Posterior cingulate gyrus (tissue), 11 donors: ENCODE measurements at places on chromosomes 16 and 17.
A peak's percentile ranks its signal among the peaks of the same experiment; 100 is the strongest.

DNA sequence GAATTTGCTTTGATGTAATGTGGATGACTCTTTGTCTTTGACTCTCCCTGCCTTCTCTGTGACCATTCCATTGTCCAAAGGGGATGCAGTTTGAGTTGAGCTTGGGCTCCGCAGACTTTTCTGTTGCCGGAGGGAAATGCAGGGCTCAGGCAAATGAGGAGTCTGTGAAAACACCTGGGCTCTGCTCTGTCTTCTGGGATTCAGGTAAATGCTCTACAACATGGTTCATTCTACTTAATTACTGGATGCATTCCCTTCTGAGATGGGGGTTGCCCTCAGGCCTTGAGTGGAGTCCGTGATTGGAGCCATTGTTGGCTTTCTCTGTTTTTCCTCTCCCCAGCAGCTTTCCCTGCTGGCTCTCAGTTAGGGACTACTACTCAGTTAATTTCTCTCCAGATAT, 26.4 kb upstream of the SPNS2 start:
- no peak for DNase-seq

GRCh38 chr16:68376590-68376989, 65.8 kb downstream of the PRMT7 start:
- DNase-seq = peak; percentile 77

DNA sequence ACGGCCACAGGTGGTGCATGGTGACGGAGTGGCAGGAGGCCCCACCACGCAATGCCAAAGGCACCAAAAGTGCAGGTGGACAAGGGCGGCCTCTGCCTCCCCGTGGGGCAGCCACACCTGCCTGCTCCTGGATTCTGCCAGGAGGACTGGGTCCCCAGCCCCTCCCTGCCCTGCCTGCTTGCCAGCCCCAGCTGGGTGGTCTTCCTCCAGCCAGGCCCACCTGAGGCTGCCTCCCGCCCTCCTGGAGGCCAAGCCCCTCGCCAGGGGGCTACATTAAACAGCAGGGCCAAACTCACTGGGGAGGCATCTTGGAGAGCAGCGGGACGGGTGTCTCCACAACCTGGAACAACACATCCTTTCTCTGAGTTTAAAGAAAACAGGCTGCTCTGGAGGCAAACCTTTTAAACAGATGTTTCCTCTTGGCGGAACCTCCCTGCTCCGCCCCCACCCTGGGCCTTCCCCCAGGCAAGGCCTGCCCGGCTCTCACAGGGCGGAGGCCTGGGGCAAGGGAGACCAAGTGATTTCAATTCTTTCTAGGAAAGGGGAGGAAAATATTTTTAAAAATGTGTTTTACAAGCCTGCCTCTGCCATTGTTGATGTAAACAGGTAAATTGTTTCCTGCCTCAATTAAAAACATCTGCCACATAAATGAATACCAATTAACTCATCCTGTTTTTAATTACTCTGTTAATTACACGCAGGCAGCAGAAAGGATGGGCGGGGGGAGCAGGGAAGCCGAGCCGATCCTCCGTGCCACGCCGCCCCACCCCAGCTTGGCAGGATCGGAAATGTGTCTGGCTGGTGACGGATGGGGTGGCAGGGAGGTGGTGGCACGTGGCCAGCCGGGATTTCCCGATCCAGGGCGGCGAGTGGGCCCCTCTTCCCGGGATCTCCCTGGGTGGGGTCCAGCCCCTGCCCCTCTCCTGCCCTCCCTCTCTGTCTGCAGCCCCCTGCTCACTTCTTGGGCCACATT, 54.4 kb upstream of the PABPN1L start:
- DNase-seq = no peak

DNA sequence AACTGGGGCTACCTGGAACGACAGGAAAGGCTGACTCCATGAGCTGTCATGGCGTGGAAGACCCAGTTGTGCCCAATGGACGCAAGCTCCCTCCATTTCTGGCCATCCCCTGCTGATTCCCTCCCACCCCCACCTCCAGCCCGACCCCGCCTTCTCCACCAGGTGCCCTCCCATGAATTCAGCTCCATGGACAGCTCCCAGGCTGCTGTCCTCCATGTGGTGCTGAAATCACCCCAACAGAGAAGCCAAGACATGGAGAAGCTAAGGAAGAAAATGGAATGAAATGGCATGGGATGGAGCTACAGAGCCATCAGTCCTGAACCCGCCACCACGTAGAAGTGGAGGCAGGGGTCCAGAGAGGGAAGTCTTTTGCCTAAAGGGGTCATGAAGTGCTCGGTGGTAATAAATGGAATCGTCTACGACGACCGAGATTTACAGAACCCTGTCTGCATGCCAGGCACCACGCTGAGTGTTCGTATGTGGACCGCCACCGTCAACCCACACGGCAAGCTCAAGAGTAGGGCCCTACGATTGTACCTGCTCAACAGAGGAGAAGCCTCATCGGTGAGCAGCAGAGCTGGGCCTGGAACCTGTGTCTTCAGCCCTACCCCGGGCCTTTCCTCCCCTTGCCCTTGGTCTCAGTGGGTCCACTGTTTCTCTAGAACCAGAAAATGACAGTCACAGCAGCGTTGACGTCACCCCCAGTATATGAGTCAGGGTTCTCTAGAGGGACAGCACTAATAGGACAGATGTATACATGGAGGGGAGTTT, 9.3 kb upstream of the ZC3H18 start:
- DNase-seq = no peak

DNA sequence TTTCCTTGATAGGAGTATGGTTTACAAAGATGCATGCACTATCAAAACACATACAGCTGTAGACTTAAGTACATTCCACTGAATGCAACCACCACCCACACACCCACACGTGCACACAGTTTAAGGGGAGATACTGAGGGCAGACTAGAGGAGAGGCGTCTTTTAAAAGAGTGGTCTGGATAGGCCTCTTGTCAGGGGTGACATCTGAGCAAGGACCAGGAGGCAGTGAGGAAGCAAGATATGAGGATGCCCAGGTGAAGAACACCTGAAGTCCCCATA, 12.6 kb downstream of the MPHOSPH6 start:
- no peak for DNase-seq

DNA sequence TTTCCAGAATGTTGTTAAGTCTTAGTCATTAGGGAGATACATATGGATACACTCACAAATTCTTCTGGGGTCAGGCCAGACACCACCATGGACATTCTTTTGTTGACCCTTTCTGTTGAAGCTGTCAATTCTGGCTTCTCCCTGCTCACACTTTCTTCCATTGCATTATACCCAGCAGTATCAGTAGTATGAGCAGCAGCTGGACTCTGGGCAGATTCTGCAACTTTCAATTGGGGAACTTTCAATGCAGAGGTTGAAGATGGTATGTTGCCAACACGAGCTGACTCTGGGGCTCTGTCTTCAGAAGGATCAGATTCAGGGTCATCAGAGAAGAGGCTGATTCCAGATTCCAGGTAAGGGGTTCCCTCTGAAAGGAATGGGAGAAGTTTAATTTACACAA, 45.8 kb downstream of the RND2 start:
- DNase-seq = no peak

DNA sequence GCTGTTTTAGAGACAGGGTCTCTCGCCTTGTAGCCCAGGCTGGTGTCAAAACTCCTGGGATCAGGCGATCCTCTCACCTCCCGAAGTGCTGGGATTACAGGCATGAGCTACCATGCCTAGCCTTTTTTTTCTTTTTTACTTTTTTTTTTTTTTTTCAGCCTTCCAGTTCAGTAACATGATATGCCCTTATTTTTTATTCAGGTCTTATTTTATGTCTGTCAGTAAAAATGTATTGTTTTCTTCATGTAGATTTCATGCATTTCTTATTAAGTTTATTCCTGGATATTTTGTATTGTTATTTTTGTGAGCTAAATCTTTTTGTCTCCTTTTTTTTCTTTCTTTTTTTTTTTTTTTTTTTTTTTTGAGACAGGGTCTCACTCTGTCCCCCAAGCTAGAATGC, 2.7 kb upstream of the FOXN1 start:
- DNase-seq = no peak

GRCh38 chr16:20740007-20740883, 1.4 kb downstream of the THUMPD1 start:
- DNase-seq = no peak

GRCh38 chr16:25006504-25007056, 8.6 kb downstream of the ARHGAP17 start:
- DNase-seq = no peak

DNA sequence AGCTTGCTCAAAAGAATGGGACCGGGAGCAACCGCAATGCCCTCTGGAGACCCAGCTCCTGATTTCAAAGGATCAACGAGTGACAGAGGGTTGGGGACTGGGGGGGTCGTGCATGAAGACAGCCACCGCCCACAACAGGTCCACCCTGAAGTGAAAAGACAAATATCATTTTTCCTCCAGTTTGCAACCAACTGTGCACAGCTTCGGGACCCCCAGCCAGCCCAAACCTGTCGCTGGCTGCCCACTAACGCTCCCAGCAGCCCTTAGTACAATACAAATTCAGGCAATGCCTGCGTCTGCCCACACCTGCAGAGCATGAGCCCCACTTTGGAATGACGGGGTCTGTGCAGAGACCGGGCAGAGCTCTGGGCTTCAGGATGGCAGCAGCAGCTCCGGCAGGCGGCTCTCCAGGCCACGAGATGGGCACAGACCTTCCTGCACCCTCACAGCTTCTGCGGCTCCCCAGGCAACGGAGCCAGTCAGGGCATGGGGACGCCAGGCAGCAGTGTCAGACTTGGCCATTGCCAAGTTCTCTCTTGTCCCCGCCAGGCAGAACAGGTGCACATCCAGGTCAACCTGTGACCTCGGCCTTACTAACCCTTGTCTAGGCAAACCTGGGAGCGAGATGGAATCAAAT, 60.1 kb downstream of the TBC1D16 start:
- no peak for DNase-seq

DNA sequence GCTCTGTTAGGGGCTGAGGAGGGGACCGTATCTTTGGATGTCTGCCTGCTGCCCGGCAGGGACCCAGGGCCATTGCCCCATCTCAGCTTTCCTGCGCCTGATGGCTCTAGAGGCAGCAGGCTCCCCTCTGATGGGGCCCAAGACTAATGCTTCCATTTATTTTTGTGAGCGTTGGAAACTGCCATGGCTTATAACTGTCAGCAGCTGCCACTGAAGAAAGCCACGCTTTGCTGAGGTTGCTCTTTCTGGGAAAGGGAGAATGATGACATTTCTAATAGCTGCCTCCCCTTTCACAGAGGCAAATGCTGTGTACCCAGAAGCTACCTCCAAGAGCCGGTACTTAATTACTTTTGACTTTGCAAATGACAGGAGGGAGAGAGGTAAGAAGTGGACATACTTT, 103.8 kb downstream of the HAPSTR1 start:
- no peak for DNase-seq

DNA sequence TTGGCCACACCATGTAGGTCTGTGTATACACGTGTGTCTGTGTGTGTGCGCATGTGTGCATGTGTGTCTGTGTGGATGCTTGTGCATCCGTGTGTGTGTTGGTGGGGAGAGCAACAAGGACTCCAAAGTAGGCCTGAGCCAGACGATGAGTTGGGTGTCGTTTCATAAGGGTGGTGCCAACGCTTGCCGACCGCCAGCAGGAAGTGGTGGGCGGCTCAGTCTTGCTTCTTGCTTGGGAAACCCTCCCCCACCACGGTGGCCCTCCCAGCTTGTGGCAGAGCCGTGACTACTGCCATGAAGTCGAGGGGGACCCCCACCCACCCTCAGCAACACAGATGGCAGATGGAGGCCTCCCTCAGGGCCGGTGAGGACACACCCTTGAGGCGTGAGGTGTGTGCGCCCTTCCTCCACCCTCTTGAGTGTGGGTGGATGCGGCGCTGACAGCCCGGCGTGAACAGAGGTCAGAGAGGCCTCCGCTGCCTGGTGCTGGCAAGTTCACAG, 17.5 kb downstream of the SBK1 start:
- no peak for DNase-seq

DNA sequence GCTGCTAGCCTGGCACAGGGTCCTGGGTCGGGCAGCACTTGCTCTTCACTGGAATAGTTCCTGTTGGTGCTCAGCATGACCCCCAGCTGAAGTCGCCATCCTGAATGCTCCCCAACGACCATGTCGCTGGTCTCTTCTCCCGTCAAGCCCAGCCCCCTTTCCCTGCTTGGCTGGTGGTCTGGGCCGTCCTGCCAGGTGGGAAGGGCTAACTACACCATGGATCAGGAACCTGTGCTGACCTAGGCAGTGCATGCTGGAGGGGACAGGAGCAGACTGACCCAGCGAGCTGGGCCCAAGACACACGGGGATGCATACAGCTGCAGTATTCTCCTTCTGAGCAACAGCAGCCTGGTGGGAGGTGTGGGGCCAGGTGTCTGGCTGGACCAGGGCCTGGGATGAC, 9.2 kb upstream of the SREBF1 start:
- no peak for DNase-seq

DNA sequence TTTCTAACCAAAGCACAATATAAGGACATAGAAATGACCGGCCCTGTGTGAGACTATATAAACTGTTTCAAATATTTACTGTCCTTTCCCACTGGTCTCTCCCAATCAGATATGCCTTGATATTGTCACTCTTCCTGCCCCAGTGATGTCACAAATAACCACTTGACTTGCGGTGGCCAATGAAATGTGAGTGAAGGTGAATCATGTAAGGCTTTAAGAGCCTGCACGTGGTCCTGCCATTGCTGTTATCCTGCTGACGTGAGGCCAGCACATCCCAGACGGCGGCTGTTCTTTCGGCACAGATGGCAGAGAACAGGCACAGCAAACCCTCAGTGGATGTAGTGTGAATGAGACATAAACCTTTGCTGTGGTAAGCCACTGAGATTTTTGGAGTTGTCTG, 5.4 kb upstream of the KLHL11 start:
- DNase-seq = peak; percentile 86

- DNase-seq = no peak
Measured at GRCh38 chr16:23382279-23382678, 70.7 kb downstream of the COG7 start.

DNA sequence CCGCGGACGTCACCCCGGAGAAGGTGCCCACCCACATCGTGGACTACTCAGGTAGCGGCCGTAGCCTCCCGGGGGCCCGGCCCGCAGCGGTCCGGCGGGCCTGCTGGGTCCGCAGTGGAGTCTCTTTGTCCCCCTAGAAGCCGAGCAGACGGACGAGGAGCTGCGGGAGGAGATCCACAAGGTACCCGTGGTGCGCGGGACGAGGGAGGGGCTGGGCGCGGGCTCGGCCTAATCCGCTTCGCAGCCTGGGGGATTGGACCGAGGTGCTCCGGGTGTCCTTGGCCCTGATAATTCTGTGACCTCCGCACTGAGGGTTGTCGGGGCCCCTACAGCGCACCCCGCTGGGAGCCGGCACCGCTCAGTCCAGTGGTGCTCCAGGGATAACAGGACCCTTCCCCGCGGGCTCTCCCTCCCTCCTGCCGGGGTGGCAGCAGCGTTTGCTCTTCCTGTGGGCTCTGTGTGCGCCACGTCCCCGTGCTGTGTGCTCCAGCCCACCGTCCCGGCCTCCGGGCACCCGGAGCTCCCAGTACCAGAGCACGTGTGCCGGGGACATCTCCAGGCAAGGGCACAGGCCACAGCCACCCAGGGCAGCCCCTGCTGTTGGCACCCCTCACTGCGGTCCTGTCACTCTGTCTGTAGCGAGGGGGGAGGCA, 713 bp downstream of the RHOT2 start:
- no peak for DNase-seq
